ENCODE measurements at places on chromosomes 5 and 9.

DNA sequence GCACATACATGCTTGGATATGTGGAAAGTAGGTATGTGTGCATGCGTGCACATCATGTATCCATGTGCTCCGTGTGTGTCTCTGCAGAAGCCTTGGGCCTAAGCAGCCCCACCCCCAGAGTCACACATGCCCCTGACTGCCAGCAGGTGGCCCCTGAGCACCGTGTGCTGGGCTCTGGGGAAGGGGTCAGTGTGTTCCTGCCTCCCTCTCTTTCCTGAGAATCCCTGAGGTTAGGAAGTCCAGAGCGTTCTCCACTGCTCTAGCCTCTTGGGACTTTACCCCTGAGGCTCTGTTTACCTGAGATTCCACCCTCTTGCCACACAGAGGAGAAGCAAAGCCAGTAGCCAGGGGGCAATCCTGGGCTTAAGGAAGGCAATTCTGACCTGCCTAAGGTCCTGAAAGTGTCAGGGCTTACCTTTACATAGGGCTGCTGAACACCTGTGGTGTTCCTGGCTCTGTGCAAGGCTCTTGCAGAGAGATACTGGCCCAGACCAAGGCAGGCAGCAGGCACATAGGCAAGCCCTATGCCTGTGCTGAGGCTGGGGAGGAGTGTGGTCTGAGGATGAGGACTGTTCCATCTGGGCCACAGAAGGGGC lies 207.3 kb downstream of the TMEM38B start:
- no peak for DNase-seq

- DNase-seq: peak; percentile 47
Observed at GRCh38 chr5:139637438-139638089, 10.6 kb upstream of the CXXC5 start.

DNA sequence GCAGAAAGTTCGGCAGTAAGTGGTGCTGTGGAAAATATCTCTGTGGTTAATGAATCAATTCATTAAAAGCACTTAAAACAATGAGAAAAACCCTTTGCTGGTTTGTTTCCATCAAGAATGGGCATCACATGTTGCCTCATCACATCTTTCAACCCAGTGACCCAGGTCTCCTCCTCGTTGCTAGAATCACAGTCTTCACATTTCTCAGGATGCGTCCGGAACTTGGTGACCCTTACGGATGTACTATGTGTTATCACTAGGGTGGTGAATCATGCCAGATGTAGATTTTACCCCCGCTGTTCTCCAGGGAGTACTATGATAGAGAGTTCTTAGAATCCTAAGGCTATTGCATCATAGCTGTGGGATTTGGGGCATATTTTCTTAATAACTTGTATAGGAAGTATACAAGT lies 217.9 kb upstream of the KLF4 start:
- DNase-seq: no peak

GRCh38 chr9:14532456-14533115 lies 160.6 kb downstream of the ZDHHC21 start:
- no peak for DNase-seq

DNA sequence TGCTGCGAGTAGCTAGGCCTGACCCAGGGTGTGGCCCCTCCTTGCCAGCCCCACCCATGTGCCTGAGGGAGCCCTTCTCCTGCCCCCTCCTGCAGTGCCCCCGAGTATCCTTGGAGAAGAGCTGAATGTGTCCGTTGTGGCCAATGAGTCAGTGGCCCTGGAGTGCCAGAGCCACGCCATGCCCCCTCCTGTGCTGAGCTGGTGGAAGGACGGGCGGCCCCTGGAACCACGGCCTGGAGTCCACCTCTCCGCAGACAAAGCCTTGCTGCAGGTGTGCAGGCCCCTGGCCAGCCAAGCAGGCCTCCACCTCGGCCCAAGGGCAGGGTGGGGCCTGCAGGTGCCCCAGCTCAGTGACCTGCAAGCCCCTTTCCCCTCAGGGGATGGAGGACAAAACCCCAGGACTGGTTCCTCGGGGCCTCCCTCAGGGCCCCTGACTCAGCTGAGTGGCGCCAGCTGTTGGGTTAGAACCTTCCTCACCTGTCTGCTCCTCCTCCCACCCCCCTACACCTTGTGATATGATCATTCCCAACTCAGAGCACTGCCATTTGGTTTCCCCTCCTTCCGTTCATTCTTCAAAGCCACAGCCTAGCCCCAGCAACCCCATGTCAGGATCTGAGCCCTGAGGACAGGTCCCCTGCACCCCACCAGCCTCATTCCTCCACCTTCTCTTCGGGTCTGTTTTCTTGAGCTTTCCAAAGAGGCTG lies 80.0 kb upstream of the ASS1 start:
- DNase-seq: no peak

DNA sequence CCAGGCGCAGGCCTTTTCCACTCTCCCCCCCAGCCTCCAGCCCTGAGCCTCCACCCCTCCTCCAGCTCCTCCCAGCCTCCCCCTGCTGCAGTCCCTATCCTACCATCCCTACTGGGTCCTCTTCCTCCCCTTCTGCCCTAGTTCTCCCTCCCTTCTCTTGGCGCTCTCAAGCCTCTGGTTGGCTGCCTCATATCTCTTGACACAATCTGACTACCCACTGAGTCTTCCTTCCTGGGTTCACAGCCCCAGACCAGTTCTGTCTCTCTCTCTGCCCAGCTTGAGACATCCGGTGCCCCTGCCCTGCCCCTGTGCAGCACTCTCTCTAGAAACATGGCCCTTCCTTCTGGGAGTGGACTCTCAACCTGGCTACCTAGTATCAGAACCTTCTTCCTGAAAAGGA lies 76.2 kb downstream of the TSPAN17 start:
- no peak for DNase-seq

- DNase-seq: no peak
Observed at GRCh38 chr5:95739857-95740256, 8.7 kb downstream of the RHOBTB3 start.

- DNase-seq: no peak
Observed at GRCh38 chr5:122515709-122516431, 203.8 kb downstream of the SNCAIP start.

DNA sequence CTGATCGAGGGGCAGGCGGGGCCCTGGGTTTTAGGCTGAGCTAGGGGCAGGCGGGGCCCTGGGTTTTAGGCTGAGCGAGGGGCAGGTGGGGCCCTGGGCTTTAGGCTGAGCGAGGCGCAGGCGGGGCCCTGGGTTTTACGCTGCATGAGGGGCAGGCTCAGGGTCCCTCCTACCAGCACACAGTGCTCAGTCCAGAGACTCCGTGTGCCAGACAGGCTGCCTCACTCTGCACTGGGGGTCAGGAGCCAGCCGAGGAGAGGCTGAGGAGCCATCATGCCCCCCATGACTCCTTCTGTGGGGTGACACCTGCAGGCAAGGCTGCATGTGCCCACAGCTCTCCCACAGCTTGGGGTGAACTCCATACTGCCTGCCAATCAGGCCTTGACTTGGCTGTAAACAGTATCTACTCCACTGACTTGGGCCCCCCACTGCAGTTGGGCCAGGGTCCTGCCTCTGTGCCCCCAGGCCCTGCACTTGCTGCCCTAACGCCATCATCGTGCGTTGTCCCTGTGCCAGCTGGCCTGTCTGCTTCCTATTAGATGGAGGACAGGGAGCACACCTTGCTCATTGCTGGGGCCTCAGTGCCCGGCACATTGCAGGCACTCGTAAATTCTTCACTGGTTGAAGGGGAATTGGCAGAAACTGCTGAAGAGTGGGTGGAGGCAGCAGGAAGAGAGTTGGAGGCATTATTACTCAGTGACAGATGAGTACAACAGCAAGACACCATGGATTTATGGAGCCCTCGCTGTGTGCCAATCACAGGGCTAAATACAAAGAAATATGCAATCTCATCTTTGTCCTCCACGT lies 78.6 kb downstream of the AMBP start:
- DNase-seq: no peak

DNA sequence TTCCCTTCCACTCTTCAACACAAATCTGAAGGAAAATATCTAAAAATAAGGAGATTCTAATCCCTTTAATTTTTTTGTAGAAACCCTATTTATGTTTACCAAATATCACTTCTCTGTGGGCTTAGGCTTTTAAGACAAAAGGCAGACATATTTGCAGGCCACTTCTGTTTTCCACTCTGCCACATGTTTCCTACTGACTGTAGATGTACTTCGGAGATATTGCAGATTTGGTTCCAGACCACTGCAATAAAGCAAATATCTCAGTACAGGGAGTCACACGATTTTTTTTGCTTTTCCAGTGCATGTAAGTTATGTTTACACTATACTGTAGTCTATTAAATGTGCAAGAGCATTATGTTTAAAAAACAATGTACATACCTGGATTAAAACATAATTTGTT lies 219.0 kb downstream of the SREK1 start:
- DNase-seq: no peak

GRCh38 chr5:5473226-5473625 lies 50.7 kb downstream of the ICE1 start:
- DNase-seq: no peak

GRCh38 chr5:6734243-6734700 lies 21.0 kb downstream of the TENT4A start:
- no peak for DNase-seq

DNA sequence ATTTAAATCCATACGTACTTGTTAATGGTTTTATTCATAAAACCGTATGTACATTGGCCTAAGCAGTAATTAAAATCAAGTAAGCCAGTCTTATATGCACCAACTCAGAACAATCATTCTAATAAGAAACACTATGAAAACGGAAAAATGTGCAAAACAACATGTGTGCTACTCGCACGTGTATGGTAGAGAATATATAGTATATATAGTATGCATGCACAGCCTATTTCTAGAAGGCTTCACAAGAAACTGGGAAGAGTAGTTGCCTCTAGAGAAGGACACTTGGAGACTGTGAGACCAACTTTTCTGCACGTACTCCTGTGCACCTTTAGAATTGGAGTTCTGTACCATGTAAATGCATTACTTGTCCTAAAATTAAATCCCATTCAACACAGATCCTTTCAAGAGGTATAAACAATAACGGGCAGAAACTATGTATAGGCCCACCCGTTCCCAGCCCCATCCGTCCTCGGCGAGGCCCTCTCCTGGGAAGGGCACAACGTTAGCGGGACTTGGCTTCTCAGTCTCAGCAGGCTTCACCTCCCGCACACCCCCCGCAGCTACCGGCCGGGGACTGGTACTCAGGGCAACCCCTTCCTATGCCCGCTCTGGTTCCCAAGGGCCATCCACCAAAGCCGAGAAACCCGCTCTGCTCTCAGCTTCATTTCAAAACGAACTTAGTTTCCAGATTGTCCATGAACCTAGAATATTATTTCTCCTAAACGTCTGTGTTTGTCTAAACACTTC lies 2.0 kb downstream of the CDC14B start:
- DNase-seq: no peak

DNA sequence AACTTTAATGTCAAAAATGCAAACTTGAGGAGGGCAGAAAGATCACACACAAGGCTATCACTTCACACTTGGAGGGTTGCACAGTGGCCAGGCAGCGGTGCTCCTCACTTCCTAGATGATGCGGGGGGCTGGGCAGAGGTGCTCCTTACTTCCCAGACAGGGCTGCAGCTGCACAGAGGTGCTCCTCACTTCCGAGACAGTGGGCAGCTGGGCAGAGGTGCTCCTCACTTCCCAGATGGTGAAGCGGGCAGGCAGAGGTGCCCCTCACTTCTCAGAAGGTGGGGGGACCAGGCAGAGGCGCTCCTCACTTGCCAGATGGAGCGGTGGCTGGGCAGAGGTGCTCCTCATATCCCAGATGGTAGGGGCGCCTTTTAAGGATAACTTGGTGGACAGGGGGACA lies 423.2 kb upstream of the RORB start:
- no peak for DNase-seq

- no peak for DNase-seq
Observed at GRCh38 chr9:128280084-128280622, 4.1 kb downstream of the SWI5 start.

DNA sequence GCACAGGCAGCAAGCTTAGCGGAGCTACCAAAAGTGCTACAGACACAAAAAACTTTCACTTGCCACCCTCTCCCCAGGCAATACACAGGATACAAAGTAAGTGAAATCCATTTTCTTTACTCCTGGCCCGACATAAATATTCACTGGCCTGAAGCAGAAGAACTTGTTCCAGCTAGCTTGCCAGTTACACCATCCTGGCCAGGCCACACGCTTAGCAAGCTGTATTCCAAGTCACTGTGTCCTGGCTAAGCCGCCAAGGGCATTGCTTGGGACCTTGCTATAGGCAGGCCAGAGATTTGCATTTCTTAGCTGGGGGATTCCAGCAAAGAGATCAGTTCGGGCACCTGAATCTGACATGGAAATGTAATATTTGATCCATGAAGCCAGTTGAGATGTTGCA lies 71.0 kb upstream of the SLC1A3 start:
- DNase-seq: no peak

DNA sequence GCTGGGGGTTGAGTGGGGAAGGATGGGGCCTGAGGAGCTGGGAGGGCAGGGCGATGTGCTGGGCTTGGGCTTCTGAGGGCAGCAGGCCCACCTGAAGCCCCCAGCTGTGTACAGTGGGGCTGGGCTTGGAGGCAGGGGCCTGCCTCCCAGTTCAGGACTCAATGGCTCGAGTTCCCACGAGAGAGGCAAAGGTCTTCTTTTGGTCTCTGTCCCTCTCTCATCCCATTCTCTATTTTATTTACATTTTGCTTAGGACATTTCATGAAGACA lies 180.6 kb downstream of the MACROH2A1 start:
- no peak for DNase-seq

DNA sequence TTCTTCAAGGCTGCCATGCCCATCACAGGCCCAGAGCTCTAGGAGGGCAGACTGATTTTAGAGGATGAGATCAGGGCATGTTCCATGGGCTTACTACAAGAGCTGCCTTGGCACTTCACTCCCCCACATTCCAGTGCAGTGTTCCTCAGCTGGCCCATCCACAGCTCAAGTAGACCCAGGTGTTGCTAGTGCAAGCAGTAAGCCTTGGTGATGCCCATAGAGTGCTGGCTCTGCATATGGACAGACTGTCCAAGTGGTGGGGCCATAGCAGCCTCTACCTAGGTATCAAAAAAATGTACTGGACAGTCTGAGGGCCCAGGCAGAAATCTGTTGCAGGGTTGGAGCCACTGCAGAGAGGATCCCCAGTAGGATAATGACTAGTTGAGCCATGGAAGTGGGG lies 366.6 kb downstream of the FGF10 start:
- DNase-seq: no peak

DNA sequence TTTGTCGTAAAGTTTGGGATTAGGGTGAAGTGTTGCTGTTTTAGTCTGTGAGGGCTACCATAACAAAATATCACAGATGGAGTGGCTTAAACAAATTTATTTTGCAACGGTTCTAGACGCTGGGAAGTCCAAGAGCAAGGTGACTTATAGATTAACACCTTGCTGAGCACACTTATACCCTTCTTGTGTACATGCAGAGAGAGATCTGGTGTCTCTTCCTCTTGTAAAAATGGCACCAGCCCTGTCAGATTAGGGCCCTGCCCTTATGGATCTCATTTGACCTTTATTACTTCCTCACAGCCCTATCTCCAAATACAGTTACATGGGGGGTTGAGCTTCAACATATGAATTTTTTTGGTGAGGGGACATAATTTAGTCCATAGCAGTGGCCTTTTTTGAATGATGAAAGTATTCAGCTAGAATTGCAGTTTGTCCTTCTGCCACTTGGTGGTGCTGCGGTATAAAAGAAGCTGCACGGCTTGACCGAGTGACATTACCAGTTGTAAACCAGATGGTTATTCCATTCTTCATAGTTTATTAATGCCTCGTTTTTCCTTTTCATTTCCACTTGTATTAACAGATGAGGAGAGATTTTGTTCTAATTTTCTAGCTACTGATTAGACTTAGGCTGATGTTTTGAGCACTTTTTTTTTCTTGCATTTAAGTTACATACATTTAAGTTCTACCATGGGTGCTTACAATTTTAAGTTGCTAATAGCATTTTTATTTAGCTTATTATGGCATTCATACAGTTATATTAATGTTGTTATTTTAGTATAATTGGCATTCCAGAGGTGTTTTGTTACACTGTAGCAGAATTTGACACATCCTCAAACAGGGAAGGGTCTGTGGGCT lies 19.4 kb downstream of the DCP2 start:
- DNase-seq: peak; percentile 79

GRCh38 chr5:141598391-141599345 lies 20.1 kb downstream of the DIAPH1 start:
- no peak for DNase-seq

All from CD4-positive, alpha-beta T cell treated with Interleukin-6 for 4 hours (primary cell).